ENCODE measurements at places on chromosomes 7 and 10.

DNA sequence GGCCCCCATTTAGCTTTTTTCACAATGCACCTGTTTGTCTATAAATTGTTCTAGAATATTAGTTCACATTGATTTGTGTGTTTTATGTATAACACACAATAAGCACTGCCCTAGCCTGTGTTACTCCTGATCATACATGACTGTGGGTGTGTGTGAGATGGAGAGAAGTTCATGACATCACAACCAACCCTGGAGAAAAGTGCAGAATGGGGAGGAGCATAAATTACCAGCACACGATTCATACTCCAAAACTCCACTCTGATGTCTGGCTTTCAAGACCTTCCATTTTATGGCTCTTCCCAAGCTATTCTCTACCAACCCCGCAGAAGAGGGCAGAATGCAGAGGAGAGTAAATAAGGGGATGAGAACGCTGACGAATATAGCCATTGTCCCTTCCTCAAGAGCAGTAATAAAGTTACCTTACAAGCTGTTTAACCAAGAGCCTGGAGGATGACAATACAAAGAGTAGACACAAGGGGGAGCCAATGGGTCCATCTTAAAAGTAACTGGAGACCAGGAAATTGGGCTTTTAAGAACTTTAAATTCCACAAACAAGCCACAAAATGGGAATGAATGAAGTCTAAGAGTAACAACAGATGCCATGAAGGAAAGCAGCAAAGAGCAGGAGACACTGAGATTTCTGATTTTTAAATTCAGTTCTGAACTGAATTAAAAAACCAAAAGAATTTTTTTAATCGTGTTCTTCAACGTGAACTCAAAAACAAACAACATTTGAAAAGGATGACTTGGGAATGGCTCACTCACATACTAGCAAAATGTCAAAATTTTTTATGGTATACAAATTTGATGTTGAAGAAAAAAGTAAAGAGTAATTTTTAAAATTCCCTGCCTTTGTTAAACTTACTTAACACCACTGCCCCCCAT, 159.6 kb downstream of the PARD3 start:
- no peak overlapping the region for H3K27ac ChIP-seq
- H3K27me3 ChIP-seq: peaks cover 12% of the 10 kb centered on the region
- no peaks in the 10 kb centered on the region for H3K36me3 ChIP-seq
- DNase-seq: no peak
- H3K4me3 ChIP-seq: no peak overlapping the region
- H3K4me1 ChIP-seq: no peaks in the 10 kb centered on the region

- no peak overlapping the region for H3K27ac ChIP-seq
- H3K4me3 ChIP-seq: no peak overlapping the region
- H3K27me3 ChIP-seq: peaks cover 48% of the 10 kb centered on the region
These were observed 113.8 kb upstream of the PPP2R2D start for GRCh38 chr10:131786756-131787605.

- no peak for DNase-seq
- H3K4me1 ChIP-seq: no peaks in the 10 kb centered on the region
- no peak overlapping the region for H3K4me3 ChIP-seq
These were observed 122.7 kb upstream of the ADCY1 start for GRCh38 chr7:45451342-45452035.

- H3K27me3 ChIP-seq: no peaks in the 10 kb centered on the region
- H3K4me1 ChIP-seq: no peaks in the 10 kb centered on the region
- DNase-seq: no peak
- peaks cover 5% of the 10 kb centered on the region for H3K36me3 ChIP-seq
- no peak overlapping the region for H3K27ac ChIP-seq
- H3K4me3 ChIP-seq: no peak overlapping the region
These were observed 171.8 kb downstream of the VTI1A start for GRCh38 chr10:112618814-112619213.
